ENCODE measurements at places on chromosomes 12 and 14. TPM values are rescaled to one million over a fixed set of nuclear protein-coding genes. Genes with fewer than 3 reads are reported as not detected.
A peak's percentile ranks its signal among the peaks of the same experiment; 100 is the strongest.

GRCh38 chr12:132523576-132524331 lies 33.8 kb downstream of the FBRSL1 start:
- no peak overlapping the region for H3K4me3 ChIP-seq
- DNase-seq = peak; percentile 75

DNA sequence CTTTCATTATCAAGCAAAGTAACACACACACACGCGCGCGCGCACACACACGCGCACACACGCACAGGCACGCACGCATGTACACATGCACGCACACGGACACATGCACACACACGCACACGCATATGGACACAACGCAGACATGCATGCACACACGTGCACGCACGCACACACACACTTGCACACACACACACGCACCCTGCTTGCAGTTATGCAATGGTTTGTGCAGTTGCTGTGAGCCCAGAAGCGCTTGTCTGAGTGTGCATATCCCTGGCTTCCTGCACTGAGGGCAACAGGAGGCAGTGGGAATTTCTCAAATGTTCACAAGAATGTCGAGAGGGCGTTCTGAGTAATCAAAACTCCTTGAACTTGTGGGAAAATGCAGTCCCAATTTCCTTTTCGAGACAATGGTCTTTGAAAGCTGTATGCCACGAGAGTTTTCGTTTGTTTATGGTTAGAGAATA lies 41.6 kb downstream of the NFKBIA start:
- no peak overlapping the region for H3K27ac ChIP-seq
- H3K4me1 ChIP-seq = peaks cover 10% of the 10 kb centered on the region
- H3K27me3 ChIP-seq = no peaks in the 10 kb centered on the region

GRCh38 chr12:104526320-104526719 lies 69.6 kb downstream of the CHST11 start:
- no peaks in the 10 kb centered on the region for H3K27me3 ChIP-seq
- H3K36me3 ChIP-seq = no peaks in the 10 kb centered on the region
- DNase-seq = peak; percentile 55
- no peak overlapping the region for H3K4me3 ChIP-seq
- H3K4me1 ChIP-seq = peaks cover 18% of the 10 kb centered on the region
- H3K27ac ChIP-seq = peak overlapping the region; percentile 70

- H3K36me3 ChIP-seq = no peaks in the 10 kb centered on the region
- no peak for DNase-seq
- no peak overlapping the region for H3K4me3 ChIP-seq
- H3K27ac ChIP-seq = no peak overlapping the region
- H3K27me3 ChIP-seq = no peaks in the 10 kb centered on the region
These were observed 794.1 kb downstream of the BCL11B start for GRCh38 chr14:98477935-98478334.

DNA sequence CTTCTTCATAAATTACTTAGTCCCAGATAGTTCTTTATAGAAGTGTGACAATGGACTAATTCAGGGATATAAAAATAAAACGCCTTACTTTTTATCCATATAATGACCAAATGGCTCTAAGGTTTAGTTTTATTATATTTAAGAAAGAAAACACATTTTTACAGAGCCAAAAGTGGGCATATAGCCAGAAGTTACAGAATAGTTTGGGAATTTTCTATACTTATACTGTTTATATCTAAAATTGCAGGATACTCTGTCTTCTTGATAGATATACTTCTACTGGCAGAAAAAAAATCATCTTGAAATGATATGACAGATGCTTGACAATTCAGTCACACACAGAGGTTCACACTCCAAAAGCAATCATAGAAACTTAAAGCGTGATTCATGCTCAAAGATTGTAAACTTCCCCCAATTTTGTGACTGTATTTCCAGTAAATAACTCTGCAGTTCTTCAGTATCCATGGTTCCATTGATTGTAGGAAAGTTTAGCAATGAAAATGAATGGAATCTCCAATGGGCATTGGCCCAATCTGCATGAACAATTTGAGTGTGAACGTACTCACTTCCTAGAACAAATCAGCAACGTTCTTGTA lies 307.8 kb downstream of the NOVA1 start:
- H3K4me1 ChIP-seq = no peaks in the 10 kb centered on the region
- H3K27ac ChIP-seq = no peak overlapping the region
- no peak overlapping the region for H3K4me3 ChIP-seq
- no peak for DNase-seq
- H3K36me3 ChIP-seq = no peaks in the 10 kb centered on the region
- no peaks in the 10 kb centered on the region for H3K27me3 ChIP-seq

DNA sequence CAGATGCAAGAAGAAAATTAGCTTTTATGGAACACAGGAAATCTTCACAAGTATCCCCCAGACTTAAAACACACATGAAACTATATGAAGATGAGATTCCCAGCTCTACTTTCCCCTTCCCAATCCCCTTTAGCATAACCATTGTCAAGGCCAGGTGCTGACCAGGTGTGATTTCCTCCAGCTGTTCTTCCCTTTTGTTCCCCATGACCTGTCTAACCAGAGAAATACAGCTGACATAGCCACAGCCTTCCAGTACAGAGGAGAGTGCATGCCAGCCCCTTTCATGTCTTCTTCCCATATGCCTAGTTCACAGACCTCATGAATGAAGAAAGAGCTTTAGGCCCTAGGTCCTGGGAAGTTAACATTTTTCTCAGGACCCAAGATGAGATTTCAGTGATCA lies 43.5 kb upstream of the FKBP4 start:
- H3K4me1 ChIP-seq = peaks cover 23% of the 10 kb centered on the region
- no peak overlapping the region for H3K4me3 ChIP-seq
- no peak overlapping the region for H3K27ac ChIP-seq
- H3K36me3 ChIP-seq = no peaks in the 10 kb centered on the region
- no peak for DNase-seq
- peaks cover 36% of the 10 kb centered on the region for H3K27me3 ChIP-seq

DNA sequence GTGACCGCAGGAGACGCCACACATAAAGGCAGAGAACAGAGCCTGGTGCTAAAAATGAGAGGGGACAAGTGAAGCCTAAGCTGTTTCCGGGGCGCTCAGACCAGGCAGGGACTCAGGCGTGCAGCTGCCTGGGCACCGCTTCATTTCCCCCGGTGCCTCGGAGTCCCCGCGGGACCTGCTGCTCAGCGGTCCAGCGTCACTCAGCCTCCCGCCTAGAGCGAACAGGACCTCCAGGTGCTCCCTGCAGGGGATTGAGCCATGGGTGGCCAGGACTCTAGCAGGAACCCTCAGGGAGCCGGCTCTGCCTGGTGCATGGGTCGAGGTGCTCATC lies 31.0 kb downstream of the CCDC85C start:
- H3K27ac ChIP-seq = no peak overlapping the region
- DNase-seq = no peak
- no peaks in the 10 kb centered on the region for H3K36me3 ChIP-seq

DNA sequence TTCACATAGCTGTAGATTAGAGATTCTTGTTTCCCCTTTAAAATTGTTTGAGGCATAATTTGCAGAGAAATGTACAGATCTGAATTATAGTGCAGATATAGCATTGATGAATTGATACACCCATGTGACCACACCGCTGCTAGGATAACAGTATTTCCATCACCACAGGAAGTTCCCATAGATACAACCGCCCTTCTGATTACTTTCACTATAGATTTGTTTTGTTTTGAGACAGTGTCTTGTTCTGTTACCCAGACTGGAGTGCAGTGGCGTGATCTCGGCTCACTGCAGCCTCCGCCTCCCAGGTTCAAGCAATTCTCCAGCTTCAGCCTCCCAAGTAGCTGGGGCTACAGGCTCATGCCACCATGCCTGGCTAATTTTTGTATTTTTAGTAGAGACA lies 8.8 kb upstream of the ASPG start:
- no peak overlapping the region for H3K4me3 ChIP-seq
- DNase-seq = no peak
- H3K27ac ChIP-seq = no peak overlapping the region
- no peaks in the 10 kb centered on the region for H3K27me3 ChIP-seq
- no peaks in the 10 kb centered on the region for H3K4me1 ChIP-seq
- no peaks in the 10 kb centered on the region for H3K36me3 ChIP-seq

DNA sequence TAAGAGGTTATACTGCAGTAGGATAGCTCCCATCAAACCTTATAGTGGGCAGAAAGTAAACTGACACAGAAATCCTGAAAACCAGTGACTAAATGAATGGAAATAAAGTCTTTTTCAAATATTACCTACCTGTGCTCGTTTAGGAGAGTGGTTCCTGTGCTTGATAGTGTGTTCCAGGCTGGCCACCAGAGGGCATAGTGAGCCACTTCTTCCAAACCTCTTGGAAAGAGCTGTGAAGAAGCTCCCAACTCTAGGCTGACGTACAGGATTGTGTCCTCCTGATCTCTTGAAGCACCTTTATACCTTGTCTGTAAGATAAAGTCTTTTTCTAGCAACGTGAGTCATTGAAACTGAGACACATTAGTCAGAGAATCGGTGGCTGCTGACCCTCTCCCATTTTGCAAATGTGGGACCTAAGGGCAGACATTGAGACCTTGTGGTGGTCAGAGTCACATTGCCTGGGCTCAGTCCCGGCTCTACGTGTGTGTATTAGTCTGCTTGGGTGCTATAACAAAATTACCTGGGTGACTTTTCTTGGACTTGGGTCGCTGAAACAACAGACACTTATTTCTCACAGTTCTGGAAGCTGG lies 17.6 kb downstream of the TDP1 start:
- no peaks in the 10 kb centered on the region for H3K4me1 ChIP-seq
- no peak overlapping the region for H3K4me3 ChIP-seq
- DNase-seq = peak; percentile 80
- H3K27ac ChIP-seq = no peak overlapping the region
- H3K36me3 ChIP-seq = peaks cover 14% of the 10 kb centered on the region
- H3K27me3 ChIP-seq = no peaks in the 10 kb centered on the region

- no peaks in the 10 kb centered on the region for H3K27me3 ChIP-seq
- H3K4me3 ChIP-seq = no peak overlapping the region
- H3K4me1 ChIP-seq = no peaks in the 10 kb centered on the region
- DNase-seq = no peak
- peaks cover 3% of the 10 kb centered on the region for H3K36me3 ChIP-seq
These were observed 14.3 kb downstream of the NECAP1 start for GRCh38 chr12:8096281-8096915.

- no peaks in the 10 kb centered on the region for H3K4me1 ChIP-seq
- DNase-seq = no peak
- H3K27me3 ChIP-seq = no peaks in the 10 kb centered on the region
- no peak overlapping the region for H3K27ac ChIP-seq
These were observed 143.2 kb upstream of the EEA1 start for GRCh38 chr12:93072340-93072739.

- no peak for DNase-seq
- no peaks in the 10 kb centered on the region for H3K36me3 ChIP-seq
- no peak overlapping the region for H3K27ac ChIP-seq
- no peaks in the 10 kb centered on the region for H3K27me3 ChIP-seq
- H3K4me3 ChIP-seq = no peak overlapping the region
These were observed 77.7 kb downstream of the PTPN11 start for GRCh38 chr12:112496496-112496895.

- no peaks in the 10 kb centered on the region for H3K4me1 ChIP-seq
- no peak for DNase-seq
- no peaks in the 10 kb centered on the region for H3K27me3 ChIP-seq
- no peak overlapping the region for H3K4me3 ChIP-seq
These were observed 64.6 kb downstream of the KIF21A start for GRCh38 chr12:39378341-39378740.

GRCh38 chr12:109295764-109296425 lies 13.2 kb downstream of the FOXN4 start:
- no peak for DNase-seq
- no peaks in the 10 kb centered on the region for H3K27me3 ChIP-seq
- no peak overlapping the region for H3K4me3 ChIP-seq
- H3K4me1 ChIP-seq = peaks cover 16% of the 10 kb centered on the region

DNA sequence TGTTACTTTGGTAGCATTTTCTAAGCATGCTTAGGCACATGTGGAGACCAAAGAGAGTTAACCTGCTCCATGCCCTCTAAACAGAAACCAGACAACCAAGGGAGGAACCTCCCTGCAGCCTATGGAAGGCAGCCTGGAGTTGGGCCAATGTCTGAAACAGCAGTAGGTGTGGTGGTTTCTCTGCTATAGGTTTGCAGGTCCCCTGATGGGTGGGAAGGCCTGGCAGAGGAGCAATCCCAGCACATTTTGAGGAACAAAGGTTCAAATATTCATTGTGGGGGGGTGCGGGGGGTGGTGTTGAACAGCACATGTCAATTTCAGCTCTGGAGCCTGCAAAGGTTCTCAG lies 65.4 kb downstream of the DACT1 start:
- H3K4me1 ChIP-seq = peaks cover 20% of the 10 kb centered on the region
- H3K27me3 ChIP-seq = no peaks in the 10 kb centered on the region
- no peaks in the 10 kb centered on the region for H3K36me3 ChIP-seq
- no peak for DNase-seq
- H3K4me3 ChIP-seq = no peak overlapping the region

GRCh38 chr14:85599939-85600338 lies 70.0 kb downstream of the FLRT2 start:
- H3K27ac ChIP-seq = no peak overlapping the region
- no peaks in the 10 kb centered on the region for H3K36me3 ChIP-seq
- H3K4me1 ChIP-seq = peaks cover 16% of the 10 kb centered on the region
- no peaks in the 10 kb centered on the region for H3K27me3 ChIP-seq
- H3K4me3 ChIP-seq = no peak overlapping the region
- DNase-seq = no peak

- peaks cover 10% of the 10 kb centered on the region for H3K4me1 ChIP-seq
- no peaks in the 10 kb centered on the region for H3K27me3 ChIP-seq
- no peak overlapping the region for H3K27ac ChIP-seq
- H3K4me3 ChIP-seq = no peak overlapping the region
- no peak for DNase-seq
These were observed 137.8 kb downstream of the EPS8 start for GRCh38 chr12:15651371-15651770.

DNA sequence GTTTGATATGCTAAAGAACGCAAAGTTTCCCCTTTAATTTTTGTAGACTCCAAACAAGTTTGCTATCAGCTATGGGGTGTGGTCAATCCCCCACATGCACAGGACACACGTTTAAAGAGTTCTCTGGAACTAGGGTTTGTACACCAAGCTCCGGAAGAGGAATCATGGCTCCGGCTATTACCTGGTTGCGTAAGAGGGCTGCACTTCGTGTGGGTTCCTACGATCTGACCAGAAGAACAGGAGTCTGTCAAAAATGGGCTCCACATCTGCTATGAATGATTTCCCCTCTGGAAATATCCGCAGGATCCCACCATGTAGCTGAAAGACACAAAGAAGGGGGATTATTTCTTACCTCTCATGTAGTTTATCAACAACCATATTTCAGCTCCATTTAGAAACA lies 22.0 kb downstream of the EGLN3 start:
- H3K36me3 ChIP-seq = peaks cover 47% of the 10 kb centered on the region
- no peaks in the 10 kb centered on the region for H3K27me3 ChIP-seq
- H3K4me3 ChIP-seq = no peak overlapping the region
- no peak overlapping the region for H3K27ac ChIP-seq

GRCh38 chr12:112992541-112993398 lies 14.5 kb downstream of the OAS2 start:
- peak; percentile 74 for DNase-seq
- H3K4me1 ChIP-seq = no peaks in the 10 kb centered on the region
- H3K36me3 ChIP-seq = no peaks in the 10 kb centered on the region
- H3K27me3 ChIP-seq = no peaks in the 10 kb centered on the region

- no peak overlapping the region for H3K4me3 ChIP-seq
- H3K4me1 ChIP-seq = peaks cover 34% of the 10 kb centered on the region
- no peak for DNase-seq
These were observed 28.5 kb upstream of the TUBA1C start for GRCh38 chr12:49236423-49236822.

Gene TMTC1
- total RNA-seq = 16.1 TPM

Gene KRT83
- total RNA-seq = not detected

Gene CACNA1C
- total RNA-seq = 2.7 TPM

Gene EML5
- total RNA-seq = 0.71 TPM

Gene SERPINA1
- total RNA-seq = 0.13 TPM

Gene DICER1
- 70.0 TPM for total RNA-seq

Gene SYT1
- total RNA-seq = 36.9 TPM

Gene EXOC5
- total RNA-seq = 153 TPM

Gene ARHGEF25
- total RNA-seq = 17.3 TPM

Gene SLCO1B3
- not detected for total RNA-seq

Gene WSCD2
- 6.6 TPM for total RNA-seq

Gene CLEC14A
- not detected for total RNA-seq

Gene PCED1B
- total RNA-seq = 0.25 TPM

Gene OR10A7
- total RNA-seq = not detected

Measured in neural progenitor cell (in vitro differentiated cells).